ENCODE measurements at places on chromosomes 12 and 14.
A peak's percentile ranks its signal among the peaks of the same experiment; 100 is the strongest.

DNA sequence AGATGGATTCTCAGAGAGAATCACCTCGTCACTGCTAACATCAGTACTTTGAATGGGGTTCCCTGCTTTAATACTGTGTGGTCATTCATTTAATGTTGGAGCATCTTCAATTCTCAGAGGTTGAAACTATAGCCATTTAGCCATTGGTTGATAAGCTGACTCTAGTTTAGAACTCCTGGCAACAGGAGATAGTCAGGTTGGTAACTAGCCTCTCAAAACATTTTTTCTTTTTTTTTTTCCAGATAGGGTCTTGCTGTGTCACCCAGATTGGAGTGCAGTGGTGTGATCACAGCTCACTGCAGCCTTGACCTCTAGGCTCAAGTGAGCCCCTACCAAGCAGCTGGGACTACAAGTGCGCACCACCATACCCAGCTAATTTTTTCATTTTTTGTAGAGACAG, 3.5 kb upstream of the NCKAP5L start:
- DNase-seq = no peak

GRCh38 chr14:35438910-35439713, 34.6 kb upstream of the NFKBIA start:
- DNase-seq = no peak

DNA sequence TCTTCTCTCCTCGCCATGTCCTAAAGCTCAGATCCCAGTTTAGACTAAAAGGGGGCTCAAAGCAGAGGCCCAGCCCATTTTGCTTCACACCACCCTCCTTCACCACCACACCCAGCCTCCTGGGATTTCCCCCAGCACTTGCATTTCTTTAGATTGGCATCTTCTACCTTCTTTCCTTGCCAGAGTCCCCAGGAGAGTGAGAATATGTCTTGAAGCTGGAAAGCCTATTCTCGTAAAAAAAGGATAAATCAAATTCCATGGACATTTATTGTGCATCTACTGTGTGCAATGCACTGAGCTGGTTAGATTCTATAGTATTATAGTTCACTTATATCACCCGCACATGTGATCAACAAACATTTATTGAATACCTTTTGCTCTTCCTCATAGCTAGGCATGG, 10.2 kb downstream of the FBXW8 start:
- no peak for DNase-seq

GRCh38 chr12:47772094-47772660, 861 bp upstream of the SLC48A1 start:
- no peak for DNase-seq

DNA sequence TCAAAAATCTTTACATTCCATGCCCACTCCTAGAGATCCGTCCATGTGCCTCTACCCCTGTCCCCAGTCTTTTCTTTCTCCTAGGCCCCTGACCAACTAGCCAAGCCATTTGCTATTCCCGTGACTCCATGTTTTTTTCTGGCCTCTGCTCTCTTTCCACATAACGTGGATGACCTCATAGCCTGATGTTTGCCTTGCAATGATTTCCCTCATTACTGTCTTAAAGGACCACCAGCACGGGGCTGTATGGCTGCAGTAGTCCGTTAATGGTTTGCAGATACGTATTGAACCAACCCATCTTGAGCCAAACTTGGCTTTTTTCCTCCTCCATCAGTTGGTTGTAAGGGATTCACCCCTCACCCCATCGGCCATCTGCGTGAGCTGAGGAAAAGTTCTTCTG, 226.0 kb downstream of the PCNX1 start:
- DNase-seq = no peak

GRCh38 chr12:85836197-85837090, at the start of gene RASSF9:
RASSF9 (minus strand) TSS chr12:85836409; CDS start chr12:85836201, 208 bp downstream.
- no peak for DNase-seq

DNA sequence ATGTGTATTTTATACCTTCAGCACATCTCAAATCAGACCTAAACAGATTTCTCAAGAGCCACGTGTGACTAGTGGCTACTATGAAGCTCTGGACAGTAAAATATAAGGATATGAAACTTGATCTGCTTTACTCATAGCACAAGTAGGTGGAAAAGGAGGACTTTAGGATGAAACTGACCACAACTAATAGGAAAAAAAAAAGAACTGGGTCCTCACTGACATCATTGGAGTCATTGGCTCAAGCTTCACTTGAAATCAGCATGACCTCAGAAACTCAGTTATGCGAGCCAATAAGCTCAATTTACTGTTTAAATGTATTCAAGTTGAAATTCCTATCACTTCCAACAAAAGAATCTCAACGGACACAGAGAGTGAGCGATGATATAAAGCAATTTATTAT, 34.1 kb upstream of the CIT start:
- no peak for DNase-seq

DNA sequence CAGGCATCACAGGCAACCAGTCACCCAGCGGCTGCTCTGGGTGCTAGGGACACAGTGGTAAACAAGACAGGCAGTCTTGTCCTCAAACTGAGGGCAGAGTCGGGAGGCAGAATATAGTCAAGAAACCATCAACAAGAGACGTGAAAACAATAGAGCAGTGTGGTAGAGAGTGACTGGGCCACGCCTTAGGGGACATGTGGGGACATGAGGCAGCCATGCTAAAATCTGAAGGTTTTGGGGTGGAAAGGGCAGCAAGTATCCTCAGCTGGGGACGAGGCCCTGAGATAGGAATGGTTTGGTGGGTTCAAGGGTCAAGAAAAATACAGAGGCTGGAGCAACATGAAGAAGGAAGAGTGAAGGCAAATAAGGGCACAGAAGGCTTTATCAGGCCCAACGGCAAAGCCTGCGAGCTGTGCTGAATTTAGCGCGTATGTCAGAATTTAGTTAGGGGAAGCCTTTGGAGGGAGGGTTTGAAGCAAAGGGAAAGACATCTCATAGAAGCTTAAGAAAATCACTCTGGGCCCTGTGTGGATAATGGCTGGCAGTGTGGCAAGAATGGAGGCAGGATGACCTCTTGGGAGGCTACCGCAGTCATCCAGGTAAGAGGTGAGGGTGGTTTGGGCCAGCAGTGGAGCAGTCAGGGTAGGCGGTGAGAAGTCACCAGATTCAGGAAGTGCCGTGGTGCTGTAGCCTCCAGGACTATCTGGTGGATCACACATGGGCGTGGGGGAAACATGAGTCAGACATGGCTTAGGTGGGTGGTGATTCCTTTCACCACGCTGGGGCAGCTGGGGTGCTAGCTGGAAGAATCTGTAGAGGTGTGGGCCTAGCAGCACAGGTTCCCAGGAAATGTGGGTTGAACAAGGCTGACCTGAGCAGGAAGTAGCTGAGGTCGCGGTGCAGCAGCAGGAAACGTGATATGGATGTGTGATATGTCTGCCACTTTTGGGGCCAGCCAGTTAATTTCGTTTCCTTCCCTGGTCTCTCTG, 3.0 kb downstream of the EVL start:
- DNase-seq = peak; percentile 81

DNA sequence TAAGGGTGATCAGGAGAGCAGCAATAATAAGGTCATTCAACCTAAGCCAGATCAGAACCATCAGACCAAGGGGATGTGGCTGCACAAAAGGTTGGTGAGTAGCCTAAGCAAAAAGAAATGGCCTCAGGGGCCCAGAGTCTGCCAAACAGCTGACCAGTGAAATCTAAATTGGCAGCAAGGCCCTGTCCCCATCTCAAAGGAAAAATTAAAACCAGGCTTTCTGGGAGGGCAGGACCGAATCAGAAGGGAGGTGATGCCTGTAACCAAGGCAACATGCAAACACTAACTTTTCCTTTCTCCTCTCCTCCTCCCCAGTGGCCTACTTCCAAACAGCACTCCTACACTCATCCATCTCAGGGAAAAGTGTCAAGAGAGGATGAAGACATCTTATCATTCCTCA, 256.4 kb downstream of the NUAK1 start:
- no peak for DNase-seq

DNA sequence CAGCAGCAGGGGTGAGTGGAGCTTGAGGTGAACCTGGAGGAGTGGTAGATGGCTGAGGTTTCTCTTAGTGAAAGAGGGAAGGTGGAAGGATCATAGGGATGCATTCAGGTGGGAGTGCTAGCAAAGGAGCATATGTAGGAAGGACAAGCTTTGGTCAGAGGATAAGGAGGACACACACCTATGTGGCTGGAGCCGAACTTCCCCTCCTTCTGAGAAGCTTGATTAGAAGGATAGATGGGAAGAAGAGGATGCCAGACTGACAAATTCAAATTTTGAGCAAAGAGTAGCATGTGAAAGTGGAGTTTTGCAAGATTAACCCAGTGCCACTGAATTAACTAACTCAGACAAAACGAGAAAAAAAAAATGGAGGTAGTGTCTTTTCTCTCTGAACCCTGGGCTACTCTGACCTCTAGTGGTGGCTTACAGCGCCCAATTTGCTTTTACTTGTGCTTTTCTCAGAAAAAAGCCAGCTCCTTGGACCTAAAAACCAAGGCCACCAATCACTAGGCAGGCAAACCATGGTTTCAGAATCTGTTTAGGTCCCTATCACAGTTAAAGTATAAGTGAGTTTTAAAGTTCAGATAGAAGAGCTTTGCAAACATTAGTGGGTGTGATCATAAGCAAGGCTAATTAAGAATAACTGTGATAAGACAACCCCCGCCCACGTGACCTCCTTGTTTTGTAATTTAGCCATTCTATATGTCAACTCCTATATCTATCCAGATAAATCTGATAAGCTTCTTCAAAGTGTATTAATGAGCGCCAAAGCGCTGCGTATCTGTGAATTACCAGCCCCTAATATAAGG, 15.5 kb downstream of the EMP1 start:
- peak; percentile 41 for DNase-seq

- DNase-seq = no peak
These were observed 1921.9 kb upstream of the SEL1L start for GRCh38 chr14:83455561-83455960.

- DNase-seq = no peak
These were observed 1217.5 kb downstream of the AACS start for GRCh38 chr12:126282691-126283090.

- DNase-seq = no peak
These were observed 2.3 kb upstream of the DIO2 start for GRCh38 chr14:80213602-80214001.

DNA sequence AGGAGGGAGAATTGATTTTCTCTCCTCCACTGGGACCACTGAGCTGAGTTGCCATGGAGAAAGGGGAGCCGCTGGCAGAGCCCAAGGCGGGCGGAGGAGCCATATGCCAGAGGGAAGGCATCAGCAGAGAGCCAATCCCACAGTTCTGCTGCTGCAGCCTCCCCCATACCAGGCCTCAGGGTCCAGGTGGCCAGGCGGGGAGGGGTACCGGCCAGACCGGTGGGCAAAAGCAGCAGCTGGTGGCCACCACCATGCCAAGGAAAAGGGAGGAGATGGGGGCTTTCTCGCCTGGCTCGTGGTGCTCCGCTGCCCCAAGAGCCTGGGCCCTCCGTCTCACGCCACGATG, 72.8 kb downstream of the PITPNM2 start:
- no peak for DNase-seq

DNA sequence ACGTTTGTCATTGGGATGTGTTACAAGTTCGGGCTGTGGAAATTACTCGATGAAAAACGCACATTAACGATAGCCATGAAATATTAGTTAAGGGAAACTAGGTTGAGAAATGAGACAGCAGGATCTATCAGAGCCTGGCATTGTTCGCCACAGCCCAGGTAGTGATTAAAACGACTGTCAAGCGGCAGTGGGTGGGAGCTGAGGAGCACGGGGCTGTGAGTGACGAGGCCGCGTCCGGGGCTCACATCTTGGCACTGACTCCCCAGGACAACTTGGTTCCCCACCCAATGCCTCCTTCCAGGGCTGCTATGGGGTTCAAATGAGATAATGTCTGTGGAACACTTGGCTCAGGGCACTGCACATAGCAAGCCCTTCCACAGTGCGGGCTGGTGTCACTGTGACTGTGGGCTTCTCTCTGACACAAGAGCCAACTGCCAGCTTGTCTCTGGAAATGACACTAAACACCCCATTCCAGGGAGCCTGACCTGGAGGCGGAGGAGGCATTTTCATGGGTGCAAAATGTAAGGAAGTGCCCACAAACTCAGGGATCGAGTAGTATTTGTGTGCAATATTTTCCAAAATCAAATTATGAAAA, 19.3 kb downstream of the MMAB start:
- no peak for DNase-seq

DNA sequence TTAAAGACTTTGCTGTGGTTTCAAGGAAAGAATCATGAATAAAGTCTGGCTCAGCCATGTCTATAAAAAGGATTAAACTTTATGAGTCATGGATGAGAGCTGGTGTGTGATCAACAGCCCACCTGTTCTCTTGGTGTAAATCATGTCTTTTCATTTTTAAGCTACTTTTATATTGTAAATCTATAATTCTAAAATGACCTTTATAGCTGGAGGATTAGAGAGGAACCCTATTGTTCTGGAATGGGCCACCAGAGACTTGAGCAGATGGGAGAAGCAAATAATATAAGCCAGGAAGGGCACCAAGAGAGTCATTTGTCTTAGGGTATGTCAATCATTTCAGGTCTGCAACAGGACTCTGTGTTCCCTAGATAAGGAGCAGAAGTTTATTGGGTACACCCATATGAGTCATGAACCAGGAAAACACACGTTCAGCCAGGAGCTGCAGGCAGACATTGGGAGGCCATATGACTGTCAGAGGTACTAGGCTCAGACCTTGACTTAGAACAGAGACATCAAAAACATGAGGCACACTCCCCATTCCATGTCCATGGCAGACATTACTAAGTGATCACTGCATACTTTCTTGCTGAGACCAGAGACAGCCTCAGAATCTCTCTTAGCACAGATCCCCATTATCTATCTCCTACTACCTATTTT, 49.3 kb downstream of the NDUFA12 start:
- DNase-seq = no peak

DNA sequence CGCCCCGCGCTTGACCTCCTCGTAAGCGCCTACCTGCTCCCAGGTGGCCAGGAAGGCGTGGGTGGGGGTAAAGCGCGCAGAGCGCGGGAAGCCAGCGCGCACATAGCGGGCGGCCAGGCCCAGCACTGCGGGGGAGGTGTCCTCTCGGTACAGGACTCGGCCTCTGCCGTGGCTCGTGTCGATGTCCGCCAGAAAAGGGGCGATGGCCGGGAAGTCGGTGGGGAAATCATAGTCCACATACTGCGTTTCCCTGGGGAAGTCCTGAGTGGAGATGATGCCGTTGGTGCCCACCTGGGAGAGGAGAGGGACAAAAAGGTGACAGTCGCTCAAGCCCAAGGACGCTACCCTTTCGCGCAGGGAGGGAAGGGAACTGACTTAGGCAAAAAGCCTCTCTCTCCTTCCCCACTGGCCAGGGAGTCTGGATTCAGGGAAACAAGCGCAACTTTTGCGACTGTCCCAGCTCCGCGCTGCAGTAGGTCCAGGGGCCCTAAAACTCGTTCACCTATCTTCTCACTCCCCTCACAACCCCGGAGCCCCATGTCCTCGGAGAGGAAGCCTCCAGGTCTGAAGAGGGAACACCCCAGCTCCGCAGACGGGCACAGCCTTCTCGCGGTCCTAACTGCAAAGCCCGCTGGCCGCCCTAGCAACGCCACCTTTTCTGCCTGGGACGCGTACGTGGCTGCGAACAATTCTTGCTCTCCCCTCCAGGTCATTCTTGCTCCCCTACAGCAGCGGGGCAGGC, 815 bp downstream of the NID2 start:
- DNase-seq = no peak

- DNase-seq = no peak
These were observed 17.7 kb downstream of the FAM222A start for GRCh38 chr12:109731231-109731731.

GRCh38 chr14:32710731-32711680, 227.7 kb upstream of the NPAS3 start:
- DNase-seq = no peak

- no peak for DNase-seq
These were observed 792.5 kb downstream of the DIO2 start for GRCh38 chr14:79418649-79419415.
